Posterior vena cava (tissue), 2 donors: ENCODE measurements at places on chromosomes 1 and 21.

DNA sequence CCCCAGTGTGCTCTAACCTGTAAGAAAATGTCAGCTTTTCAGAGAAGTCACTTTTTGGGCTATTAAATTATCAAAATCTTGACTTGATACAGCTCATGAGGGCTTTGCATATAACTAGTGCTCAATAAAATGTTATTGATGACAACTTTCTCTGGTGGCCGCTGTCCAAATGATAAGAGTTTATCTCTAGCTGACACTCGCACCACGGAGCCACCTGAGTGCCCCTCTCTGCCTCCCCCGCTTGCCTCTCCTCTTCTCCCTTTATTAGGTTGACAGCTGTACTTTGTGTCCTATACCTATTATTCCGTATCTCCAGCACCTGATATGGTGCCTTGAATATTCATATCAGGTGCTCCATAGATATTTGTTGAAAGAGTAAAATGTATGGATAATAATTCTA lies 82.8 kb downstream of the PHTF1 start:
- no peak for DNase-seq

- DNase-seq, result no peak
These were observed 553.3 kb upstream of the USP24 start for GRCh38 chr1:55768327-55768952.

- no peak for DNase-seq
These were observed 448.6 kb downstream of the SMYD3 start for GRCh38 chr1:246058466-246058865.

GRCh38 chr1:105027838-105028471 lies 1278.3 kb downstream of the AMY1C start:
- no peak for DNase-seq

DNA sequence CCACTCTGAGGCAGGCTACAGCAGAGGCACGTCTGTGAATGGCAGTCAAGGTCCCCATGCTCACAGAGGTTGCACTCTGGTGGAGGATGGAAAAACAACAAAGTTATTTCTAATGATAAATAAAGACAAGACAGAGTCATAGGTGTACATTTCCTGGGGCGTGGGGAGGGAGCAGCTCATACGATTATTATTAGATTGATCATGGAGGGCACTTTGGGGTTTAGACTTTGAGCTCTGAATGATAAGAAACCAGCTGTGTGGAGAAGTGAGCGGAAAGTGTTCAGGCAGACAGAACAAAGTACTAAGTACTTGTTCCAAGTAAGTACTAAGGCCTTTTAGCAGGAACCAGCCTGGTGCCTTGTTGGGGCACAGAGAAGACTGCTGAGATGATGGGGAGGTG lies 86.8 kb downstream of the BRINP2 start:
- no peak for DNase-seq

- no peak for DNase-seq
These were observed 77.5 kb downstream of the RPAP2 start for GRCh38 chr1:92376345-92376744.
